ENCODE measurements at places on chromosomes 5 and 9.

GRCh38 chr9:79757881-79758669, 186.3 kb downstream of the TLE4 start:
- no peak for DNase-seq

GRCh38 chr5:164202338-164202737, 696.9 kb downstream of the MAT2B start:
- DNase-seq, result no peak

- no peak for DNase-seq
Observed at GRCh38 chr5:83036991-83037575, 40.1 kb downstream of the TMEM167A start.

GRCh38 chr5:81046041-81046440, 85.9 kb downstream of the RASGRF2 start:
- no peak for DNase-seq

GRCh38 chr9:112878752-112879151, 11.9 kb downstream of the SLC46A2 start:
- DNase-seq, result no peak

GRCh38 chr5:82044010-82044409, 72.2 kb downstream of the ATG10 start:
- DNase-seq, result no peak

- DNase-seq, result no peak
Observed at GRCh38 chr5:142698447-142699183, 12.7 kb upstream of the FGF1 start.

GRCh38 chr5:112196584-112196983, 222.5 kb downstream of the EPB41L4A start:
- DNase-seq, result no peak

GRCh38 chr5:20030125-20030524, 42.1 kb upstream of the CDH18 start:
- DNase-seq, result no peak

GRCh38 chr9:70020991-70021571, 22.6 kb upstream of the MAMDC2 start:
- no peak for DNase-seq

GRCh38 chr5:39466846-39467245, 42.1 kb upstream of the DAB2 start:
- DNase-seq, result no peak

DNA sequence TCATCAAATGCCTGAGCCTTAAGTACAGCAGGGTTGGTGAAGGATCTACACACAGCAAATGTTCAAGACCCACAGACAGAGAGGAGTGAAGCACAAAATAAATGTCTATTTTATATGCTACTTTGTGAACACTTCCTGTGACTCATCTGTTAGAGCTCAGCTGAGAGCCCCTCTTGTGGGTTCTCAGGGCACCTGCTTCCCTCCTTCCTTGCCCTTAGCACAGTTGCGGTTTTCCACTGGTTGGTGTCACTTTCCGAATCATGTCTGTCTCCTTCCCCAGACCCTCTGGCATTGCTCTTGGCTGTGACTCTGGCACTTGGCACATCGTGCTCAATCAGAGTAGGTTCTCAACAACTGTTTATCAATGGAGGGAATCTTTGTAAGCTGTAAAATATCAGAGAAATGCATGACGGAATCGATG, 128.5 kb upstream of the STC2 start:
- no peak for DNase-seq

GRCh38 chr5:102591650-102592049, 92.8 kb upstream of the SLCO6A1 start:
- no peak for DNase-seq

GRCh38 chr9:91711755-91712601, 238.1 kb downstream of the ROR2 start:
- DNase-seq, result peak; percentile 69

- DNase-seq, result no peak
Observed at GRCh38 chr5:108487951-108488350, 106.1 kb upstream of the FBXL17 start.

DNA sequence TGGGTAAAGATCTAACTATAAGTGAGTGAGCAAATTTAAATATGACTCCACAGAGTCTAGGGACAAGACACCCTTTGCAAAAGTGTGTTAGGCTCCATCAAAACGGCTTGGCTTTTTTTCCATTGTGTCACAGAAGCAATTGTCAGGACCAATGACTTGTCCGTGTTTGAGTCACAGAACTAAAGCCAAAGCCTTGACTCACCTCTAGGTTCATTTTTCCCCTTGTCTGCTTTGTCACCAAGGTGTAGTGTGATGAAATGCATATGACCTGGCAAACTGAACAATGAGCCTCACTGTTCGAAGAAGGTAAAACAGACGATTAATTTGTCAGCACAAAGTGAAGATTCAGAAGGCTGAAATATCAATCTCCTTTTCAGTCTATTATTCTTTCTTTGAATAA, 331.0 kb downstream of the GLIS3 start:
- no peak for DNase-seq

- DNase-seq, result no peak
Observed at GRCh38 chr5:180598316-180598701, 7.0 kb upstream of the SCGB3A1 start.

- no peak for DNase-seq
Observed at GRCh38 chr9:113504725-113505590, 41.4 kb downstream of the RGS3 start.

DNA sequence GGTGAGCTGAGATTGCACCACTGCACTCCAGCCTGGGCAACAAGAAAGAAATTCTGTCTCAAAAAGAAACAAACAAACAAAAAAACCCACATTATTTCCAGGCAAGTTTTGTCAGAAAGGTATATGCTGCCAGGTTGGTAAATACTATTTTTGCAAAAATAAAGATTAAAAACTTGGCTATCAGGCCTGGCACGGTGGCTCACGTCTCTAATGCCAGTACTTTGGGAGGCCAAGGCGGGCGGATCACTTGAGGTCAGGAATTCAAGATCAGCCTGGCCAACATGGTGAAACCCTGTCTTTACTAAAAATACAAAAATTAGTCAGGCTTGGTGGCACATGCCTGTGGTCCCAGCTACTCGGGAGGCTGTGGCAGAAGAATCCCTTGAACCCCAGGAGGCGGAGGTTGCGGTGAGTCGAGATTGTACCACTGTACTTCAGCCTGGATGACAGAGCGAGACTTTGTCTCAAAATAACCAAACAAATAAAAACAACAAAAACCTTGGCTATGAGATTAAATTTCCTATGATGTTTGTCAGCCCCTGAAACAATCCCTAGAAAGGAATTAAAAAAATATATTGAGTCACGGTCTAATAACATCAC, 22.7 kb downstream of the AGXT2 start:
- DNase-seq, result no peak

- DNase-seq, result no peak
Observed at GRCh38 chr5:79237740-79238560, 2.0 kb downstream of the JMY start.

- DNase-seq, result no peak
Observed at GRCh38 chr5:179161901-179162300, 101.7 kb downstream of the ZNF354C start.

DNA sequence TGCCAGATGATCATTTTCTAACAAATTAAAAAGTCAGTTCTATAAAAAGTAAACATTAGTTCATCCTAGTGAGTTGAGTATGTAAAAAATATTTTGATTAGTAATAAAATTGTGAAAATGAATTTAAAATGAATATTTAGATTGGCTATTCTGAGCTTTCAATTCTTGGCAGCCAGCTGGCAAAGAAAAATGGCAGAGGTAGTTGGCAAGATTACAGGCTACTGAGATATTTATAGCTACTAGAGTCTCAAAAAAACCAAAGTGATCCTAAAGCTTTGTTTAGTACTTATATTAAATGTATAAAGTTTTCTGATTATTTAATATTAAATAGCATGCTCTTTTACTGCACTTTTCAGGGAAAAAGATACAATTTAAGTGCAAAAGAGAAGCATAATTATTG, 25.0 kb downstream of the SGTB start:
- DNase-seq, result no peak

DNA sequence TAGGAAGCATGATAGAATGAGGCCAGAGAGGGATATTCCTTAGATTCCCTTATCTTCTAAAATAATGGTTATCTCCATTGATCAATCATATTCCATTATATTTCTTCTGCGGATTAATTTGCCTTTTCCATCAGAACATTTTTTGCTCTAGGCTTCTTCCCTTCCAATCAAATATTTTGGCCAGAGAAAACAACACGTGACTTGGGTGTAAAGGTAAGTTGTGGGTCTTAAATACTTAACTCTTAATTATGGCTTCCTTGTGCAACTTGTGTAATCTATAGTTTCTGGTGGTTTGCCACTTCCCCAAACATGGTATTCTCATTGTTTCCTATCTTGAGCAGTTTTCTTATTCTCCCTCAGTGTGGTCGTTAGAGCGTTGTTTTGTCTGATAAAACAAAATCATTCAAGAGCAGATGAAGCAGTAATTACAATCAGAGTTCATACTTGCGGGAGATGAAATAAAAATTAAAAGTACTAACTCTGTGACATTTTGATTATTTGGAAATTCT, 889.3 kb downstream of the MAT2B start:
- DNase-seq, result no peak

DNA sequence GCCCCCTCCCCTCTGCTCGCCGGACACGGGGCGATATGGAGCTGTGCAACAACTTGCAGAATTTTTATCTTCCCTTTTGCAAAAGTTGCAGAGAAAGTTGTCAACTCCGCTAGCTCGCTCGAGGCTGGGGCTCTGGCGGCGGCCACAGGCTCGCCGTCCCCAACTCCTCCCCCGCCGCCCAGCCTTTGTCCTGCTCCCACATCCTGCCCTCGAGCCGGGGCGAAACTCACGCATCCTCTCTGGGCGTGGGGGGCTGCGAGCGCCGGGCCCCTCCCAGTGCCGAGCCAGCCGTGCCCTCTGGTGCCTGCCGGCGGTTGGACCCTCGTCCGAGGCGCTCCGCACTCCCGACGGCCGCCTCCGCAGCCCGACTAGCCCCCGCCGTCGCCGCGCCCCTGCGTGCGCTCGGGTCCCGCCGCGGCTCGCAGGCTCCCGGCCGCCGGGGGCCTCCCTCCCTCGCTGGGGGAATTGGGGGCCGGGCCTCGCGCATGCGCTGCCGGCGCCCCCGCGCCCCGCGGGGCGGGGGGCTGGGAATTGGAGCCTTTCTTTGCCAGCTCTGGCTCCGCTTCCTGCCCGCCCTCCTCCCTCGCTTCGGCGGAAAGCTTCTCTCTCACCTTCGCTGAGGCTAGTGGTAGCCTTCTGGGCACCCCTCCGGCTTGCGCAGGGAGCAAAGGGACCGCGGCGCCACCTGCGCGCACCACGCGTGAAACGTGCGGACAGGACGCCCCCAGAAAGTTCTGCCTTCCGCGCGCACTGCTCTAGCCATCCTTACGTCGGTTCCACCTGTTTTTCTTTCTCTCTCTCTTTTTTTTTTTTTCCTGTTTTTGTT, at the start of gene CCNJL:
Gene CCNJL, minus strand, starts transcription at position 431 of the 826 bp plus-strand sequence. CDS start 641 bp downstream, outside the sequence.
- no peak for DNase-seq

DNA sequence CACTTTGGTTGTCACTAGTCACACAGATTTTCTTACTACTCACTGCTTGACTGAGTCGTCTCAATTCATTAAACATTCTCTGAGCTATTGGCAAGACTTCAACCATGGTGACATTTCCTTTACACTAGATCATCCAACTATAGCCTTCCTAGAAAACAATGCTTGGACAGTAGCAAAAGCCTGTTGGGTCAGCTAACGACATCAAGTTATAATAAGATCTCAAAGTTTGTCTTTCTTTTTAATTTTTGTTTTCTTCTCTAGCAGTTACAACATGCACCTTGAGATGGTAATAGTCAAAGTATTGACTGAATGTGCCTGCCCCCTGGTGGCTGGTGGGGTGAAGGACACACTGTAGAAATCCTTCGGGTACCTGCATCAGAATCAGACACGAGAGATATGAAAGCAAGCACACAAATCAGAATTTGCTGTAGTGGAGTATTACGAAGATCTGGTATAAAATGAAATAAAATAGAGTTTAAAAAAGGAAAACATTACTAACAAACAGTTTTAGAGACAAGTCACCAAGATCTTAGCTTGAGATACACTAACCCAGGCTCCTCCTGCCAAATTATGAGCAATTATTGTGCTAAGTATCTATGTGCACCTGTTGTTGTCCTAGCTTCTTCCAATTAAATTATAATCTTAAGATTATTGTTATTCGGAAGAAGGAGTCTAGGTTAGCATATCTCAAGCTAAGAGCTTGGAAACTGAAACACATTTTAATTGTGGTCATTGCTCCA, 81.2 kb downstream of the ARL15 start:
- peak; percentile 76 for DNase-seq

- DNase-seq, result no peak
Observed at GRCh38 chr5:67748165-67748690, 467.3 kb upstream of the PIK3R1 start.

- no peak for DNase-seq
Observed at GRCh38 chr5:96963267-96963666, 27.4 kb downstream of the LNPEP start.

DNA sequence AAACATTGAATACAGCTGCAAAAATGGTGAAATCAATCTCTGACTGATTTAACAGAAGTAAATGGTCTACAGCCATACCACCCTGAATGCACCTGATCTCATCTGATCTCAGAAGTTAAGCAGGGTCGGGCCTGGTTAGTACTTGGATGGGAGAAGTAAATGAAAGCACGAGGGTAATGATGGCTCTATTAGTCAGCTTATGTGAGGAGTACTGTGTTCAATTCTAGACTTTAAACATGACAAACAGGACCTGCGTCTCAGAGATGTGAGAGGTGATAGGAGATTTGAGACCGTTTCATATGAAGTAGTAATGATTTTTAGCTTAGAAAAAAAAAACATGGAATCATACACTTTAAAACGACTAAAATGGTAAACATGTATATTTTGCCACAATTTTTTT, 77.1 kb upstream of the SUSD1 start:
- DNase-seq, result no peak

- DNase-seq, result no peak
Observed at GRCh38 chr9:93812410-93812668, 142.8 kb downstream of the BARX1 start.

- DNase-seq, result no peak
Observed at GRCh38 chr5:90293931-90294330, 115.6 kb downstream of the CETN3 start.

DNA sequence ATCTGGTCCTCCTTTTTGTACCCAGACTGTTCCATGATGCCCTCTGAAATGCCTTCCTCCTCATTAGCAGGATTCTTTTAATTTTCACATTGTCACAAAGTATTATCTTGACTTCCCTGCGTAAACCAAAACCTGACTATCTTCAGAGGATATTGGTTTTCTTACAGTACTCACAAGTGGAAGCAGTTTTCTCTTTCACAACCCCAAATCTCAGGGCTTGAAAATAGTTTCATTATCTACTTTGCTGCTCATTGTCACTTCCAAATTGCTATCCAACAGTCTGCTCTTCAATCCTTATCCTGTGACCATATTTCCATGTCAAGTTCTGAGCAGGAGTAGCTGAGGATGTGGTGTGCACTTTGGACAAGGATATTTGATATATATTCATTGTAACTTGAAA, 324.1 kb downstream of the FAM170A start:
- no peak for DNase-seq

- DNase-seq, result no peak
Observed at GRCh38 chr5:78077369-78078068, 217.0 kb downstream of the AP3B1 start.

GRCh38 chr9:128121924-128122808, 5.4 kb downstream of the PTGES2 start:
- DNase-seq, result no peak
